ENCODE measurements at places on chromosomes 6 and 20.
A peak's percentile ranks its signal among the peaks of the same experiment; 100 is the strongest.

DNA sequence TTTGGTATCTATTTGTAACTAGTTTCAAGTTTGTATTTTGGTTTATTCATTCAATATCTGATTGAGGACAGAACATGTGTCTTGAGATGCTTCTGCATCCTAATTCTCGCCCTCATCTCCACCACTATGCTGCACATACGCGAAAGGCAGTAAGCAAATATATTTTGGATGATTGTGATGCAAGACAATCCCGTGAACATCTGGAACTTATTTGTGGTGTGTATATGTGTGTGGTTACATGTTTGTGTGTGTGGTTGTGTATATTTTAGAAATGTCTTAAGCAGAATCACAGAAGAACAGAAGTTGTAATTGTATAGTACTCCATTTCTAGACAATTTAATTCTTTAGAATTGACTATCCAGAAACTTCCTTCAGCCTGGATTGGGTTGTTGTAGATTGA lies 35.1 kb upstream of the RNF144B start:
- no peak for DNase-seq

DNA sequence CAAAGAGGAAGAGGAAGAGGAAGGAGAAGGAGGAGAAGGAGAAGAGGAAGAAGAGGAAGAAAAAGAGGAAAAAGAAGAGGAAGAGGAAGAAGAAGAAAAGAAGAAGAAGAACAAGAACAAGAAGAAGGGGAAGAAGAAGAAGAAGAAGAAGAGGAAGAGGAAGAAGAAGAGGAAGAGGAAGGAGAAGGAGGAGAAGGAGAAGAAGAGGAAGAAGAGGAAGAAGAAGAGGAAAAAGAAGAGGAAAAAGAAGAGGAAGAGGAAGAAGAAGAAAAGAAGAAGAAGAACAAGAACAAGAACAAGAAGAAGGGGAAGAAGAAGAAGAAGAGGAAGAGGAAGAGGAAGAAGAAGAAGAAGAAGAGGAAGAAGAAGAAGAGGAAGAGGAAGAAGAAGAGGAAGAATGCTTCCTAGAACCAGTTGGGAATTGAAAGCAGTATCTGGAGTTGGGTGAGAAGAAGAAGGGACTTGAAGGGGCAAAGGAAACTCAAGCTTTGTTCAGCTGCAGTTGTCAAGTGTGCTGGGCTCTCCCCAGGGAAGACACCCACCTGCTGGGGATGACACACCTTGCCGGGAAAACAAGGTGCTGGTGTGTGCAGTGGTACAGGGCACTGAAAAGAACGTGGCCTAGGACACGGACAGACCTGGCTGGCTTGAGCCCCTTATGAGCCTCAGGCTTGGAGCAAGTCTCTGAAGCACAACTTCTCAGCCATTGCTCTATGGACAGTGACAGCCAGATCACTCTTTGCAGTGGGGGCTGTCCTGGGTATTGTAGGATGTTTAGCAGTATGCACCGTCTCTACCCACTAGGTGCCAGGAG lies 30.1 kb upstream of the ARFGEF2 start:
- no peak for DNase-seq

GRCh38 chr6:46733341-46733801 lies 1.8 kb downstream of the PLA2G7 start:
- DNase-seq, result no peak

GRCh38 chr6:138795809-138796603 lies at the start of gene ECT2L:
Gene ECT2L (plus strand): TSS chr6:138796087. CDS start chr6:138813275, 17,188 bp downstream.
- peak; percentile 46 for DNase-seq

DNA sequence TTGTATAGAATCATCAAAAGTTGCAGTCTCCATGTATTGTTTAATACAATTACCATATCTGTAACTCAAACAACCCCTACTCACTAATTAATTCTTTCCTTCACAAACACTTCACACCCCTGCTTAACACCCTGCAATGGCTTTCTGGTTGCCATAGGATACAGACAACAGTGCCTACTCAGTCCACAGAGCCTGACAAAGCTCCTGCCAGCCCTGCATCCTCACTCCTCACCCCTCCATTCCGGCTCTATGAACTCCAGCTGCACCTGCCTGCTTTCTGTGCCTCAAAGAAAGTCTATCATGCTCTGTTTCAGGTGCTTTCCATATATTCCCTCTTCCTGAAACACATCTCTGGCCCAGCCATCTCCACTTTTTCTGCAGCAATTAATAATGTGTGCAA lies 253.4 kb downstream of the HACE1 start:
- no peak for DNase-seq

Measured in H1 (cell line).